Posterior vena cava (tissue), 2 donors: ENCODE measurements at places on chromosomes 11 and 22.

DNA sequence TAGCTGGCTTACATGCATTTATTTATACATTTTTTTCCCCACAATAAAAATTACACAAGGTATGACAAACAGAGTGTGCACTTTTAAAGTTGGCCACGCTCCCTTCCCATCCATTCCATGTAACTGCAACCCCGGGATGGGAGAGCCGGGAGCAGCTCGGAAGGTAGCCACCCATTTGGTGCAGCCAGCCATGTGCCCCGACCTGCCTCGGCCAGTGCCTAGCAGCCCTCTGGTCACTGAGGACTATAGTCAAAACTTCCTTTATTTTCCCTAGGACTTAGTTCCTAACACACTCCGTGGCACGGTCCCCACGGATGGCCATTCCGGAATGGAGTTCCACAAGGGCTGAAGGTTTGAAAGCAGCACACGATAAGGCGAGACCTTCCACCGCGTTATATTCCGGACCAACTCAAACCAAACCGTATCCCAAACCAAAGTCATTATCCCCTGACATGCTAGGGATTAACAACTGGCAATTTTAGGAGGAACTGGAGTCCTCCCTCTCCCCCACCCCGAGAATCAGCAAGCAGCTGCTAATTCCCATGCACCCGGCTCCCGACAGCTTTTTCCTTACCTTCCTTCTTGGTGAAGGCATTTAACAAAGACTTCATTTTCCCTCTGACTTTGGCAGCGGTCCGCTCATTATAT lies 426.4 kb downstream of the SHANK2 start:
- DNase-seq: no peak

DNA sequence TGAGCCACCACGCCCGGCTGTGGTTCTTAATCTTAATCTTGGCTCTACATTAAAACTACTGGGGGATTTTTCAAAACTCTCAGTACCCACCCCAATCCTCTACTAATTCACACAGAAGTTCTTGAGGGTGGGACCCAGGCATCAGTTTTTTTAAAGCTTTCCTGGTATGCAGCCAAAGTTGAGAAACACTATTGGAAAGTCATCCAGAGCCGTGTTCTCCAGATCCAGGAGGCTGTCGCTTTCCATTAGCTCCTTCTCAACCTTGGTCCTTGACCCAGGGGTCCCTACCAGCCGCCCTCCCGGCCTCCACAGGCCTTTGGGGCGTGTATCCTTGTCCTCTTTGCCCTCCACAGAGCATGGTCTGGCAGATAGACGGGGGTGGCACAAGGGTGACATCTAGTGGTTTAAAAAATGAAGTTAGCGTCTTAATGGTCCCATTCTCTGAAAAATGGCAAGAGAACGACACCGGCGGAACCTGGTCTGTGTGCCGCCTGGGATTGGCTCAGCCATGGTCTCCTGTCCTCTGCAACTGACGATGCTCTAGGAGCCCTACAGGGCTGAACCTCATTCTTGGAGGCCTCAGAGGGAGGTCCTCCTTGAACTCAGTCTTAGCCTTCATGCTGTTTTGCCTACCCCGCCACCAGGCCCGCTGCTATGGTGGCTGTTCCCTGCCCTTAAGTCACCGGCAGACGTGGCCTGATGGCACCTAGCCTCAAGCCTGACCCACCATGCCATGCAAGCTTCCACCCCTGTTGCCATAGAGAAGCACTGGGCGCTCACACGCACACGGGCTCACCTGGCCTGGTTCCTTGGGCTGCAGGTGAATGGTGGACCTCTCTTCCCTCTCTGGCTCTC lies 152.0 kb upstream of the SYN3 start:
- DNase-seq: no peak

GRCh38 chr22:31239771-31240370 lies 27.8 kb downstream of the LIMK2 start:
- DNase-seq: no peak

DNA sequence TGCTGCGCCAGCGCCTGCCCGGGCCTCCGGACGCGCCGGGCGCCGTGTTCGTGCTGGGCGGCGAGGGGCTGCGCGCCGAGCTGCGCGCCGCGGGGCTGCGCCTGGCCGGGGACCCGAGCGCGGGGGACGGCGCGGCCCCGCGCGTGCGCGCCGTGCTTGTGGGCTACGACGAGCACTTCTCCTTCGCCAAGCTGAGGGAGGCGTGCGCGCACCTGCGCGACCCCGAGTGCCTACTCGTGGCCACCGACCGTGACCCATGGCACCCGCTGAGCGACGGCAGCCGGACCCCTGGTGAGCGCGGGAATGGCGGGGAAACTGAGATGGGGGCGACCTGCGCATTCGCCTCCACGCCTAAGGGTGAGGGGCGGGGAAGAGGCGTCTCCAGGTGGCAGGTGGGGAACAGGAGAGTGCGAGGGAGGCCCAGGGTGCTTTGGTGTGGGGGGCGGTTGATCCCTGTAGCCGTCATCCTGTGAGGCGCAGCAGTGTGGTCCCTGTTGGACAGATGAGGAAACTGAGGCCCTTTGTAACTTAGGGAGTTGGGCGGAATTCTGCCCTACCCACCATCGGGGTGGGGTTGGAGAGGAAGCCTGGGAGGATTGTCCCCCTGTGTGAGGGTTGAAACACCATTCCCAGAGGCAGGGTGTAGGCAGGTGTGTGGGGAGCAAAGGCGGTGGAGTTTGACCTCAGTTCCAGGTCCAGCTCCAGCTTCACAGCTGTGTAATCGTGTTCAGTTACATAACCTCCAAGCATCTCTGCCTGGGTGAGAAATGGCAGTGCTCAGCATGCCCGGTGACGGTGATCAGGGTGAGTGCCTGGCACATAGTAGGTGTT lies 758 bp downstream of the PDXP start:
- DNase-seq: no peak

- DNase-seq: no peak
Observed at GRCh38 chr11:67195971-67196456, 70.3 kb upstream of the GRK2 start.

DNA sequence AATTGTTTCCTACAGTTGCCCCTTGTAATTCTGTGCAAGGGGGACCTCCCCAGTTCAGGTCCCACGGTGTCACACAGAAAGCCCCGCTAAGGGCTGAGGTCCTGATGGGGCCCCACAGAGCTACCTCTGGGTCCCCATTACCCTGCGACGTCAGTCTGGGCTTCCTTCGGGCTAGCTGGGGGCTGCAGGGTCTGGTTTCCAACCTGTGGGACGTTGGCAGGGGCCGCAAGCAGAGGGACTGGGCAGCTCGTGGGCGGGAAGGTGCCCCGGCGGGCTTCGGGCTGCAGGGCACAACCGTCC lies 698 bp downstream of the SLC37A4 start:
- DNase-seq: no peak

GRCh38 chr11:32902089-32902665 lies 9.6 kb downstream of the QSER1 start:
- DNase-seq: no peak

DNA sequence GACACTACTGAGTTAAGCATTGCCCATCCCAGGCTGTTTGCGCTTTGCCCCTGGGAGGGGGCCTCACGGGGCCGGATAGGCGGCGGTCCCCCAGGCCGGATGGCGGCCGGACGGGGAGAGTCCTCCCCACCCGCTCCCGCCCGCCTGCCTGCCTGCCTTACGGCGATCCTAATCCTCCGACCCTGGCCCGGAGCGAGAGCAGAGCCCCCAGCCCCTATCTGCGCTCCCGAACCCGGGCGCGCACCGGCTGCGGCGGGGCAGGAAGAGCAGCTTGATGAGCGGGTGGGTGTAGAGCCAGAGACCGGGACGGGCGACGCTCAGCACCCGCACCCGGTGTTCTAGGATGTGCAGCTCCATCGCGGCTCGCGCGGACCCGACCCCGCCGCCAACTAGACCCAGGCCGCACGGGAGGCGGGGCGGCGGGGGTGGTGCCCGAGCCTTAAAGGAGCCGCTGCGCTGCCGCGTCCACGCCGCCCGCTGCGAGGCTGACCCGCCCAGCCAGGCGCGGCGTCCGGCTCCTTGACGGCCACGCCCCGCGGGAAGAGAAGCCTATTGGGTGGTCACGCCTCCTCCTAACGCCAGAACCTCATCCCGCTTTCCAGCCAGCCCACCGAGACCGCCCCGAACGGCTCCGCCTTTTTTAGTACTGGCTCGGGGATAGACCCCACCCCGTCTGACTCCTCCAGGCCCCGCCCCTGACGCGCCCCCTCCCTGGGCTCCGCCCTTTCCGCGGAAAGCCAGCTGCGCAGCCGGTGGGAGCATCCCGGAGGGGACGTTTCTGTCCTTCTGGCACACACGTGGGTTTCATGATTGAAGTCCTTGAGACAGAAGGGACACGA lies at the start of gene CASTOR1:
CASTOR1 (minus strand) TSS at position 365 of the 839 bp plus-strand sequence; CDS start at position 357, 8 bp downstream.
- peak; percentile 99 for DNase-seq

DNA sequence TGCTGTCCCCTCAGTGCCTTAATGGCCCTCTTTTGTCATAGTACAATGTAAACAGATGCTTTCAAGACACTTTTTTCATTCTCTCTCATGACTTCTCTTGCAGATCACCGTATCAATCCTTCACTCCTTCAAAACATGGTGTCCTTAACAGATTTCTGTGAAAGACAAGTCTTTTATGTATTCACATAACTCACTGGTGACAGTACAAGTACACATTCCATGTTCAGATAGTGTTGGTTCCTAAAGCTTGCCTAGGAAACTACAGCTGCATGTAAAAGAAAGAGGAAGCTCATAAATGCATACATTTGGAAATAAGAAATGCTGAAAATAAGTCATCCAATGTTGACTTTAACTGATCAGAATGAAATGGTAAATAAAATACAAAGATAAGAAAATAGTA lies 5.0 kb upstream of the OR52E6 start:
- DNase-seq: no peak

GRCh38 chr11:123443851-123444623 lies 14.0 kb downstream of the GRAMD1B start:
- DNase-seq: no peak

- DNase-seq: peak; percentile 93
Observed at GRCh38 chr22:45263463-45264269, 21.1 kb upstream of the UPK3A start.

DNA sequence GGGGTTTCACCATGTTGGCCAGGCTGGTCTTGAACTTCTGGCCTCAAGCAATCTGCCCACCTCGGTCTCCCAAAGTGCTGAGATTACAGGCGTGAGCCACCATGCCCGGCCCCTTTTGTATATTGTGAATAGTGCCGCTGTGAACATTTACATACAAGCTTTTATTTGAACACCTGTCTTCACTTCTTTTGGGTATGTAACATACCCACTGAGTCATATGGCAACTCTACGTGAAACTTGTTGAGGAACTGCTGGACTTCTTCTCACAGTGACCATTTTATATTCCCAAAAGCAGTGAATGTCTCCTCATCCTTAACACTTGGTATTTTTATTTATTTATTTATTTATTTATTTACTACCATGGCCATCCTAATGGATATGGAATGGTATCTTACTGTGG lies 3.9 kb upstream of the SCT start:
- no peak for DNase-seq

GRCh38 chr11:118265954-118266353 lies 1.9 kb upstream of the MPZL2 start:
- no peak for DNase-seq

- DNase-seq: no peak
Observed at GRCh38 chr11:96472085-96472484, 82.3 kb downstream of the JRKL start.

- DNase-seq: no peak
Observed at GRCh38 chr22:30555282-30556210, 9.0 kb upstream of the SEC14L6 start.

GRCh38 chr11:110711776-110712658 lies at the start of gene ARHGAP20:
Gene ARHGAP20, minus strand, starts transcription at chr11:110712437. Its CDS starts 206 bp downstream, at chr11:110712231.
- peak; percentile 92 for DNase-seq

GRCh38 chr11:7098235-7098832 lies 9.5 kb downstream of the RBMXL2 start:
- DNase-seq: no peak

DNA sequence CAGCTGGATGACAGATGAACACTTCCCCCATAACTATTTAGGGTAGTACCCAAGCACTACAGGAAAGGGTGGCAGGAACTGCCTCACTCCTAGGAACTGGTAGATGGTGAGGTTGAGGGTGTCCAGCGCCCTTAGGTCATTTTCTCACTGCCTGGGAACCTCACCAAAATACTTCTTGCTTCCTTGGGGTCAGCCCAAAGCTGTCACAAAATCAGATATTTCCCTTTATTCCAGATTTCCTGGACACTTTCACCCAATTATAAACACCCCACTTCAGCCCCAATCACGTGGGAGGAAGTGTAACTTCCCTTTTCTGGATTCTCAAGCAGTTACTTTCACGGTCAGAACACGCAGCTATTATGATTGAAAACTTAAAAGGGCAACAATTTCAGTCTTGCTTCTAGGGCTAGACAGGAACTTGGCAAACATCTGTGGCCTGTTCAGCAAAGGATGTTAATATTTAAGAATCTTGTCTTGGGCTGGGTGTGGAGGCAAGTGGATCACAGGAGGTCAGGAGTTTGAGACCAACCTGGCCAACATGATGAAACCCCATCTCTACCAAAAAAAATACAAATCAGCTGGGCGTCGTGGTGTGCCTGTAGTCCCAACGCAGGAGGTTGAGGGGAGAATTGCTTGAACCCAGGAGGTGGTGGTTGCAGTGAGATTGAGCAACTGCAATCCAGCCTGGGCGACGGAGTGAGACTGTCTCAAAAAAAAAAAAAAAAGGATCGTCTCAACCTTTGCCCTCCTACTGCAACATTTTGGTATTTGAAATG lies 4.0 kb downstream of the FTH1 start:
- peak; percentile 73 for DNase-seq

DNA sequence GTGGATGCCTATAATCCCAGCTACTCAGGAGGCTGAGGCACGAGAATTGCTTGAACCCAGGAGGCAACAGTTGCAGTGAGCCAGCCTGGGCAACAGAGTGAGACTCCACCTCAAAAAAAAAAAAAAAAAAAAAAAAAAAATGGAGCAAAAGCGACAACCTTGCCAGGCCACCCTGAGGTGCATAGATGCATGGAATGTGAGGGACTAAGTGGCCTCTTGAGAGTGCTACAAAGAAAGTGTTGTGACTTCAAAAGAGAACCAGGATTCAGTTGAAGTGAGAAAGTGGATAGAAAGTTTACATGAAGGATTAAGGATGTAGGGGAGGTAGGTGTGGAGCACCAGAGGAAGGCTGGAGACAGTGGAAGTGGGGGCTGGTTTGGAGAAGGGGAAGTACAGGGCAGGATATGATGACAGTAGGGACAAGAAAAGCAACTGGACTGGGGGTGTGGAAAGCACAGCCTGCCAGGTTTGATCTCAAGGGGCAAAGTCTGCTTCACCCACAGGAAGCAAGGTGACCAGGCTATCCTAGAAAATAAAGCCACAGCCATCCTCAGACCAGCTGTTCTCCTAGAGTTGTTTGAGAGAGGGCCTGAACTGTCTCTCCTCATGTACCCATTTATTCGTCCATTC lies 36.0 kb upstream of the OLFML1 start:
- DNase-seq: no peak

GRCh38 chr11:129705933-129706332 lies 109.7 kb upstream of the TMEM45B start:
- DNase-seq: no peak

- DNase-seq: no peak
Observed at GRCh38 chr11:124865902-124866851, 945 bp downstream of the ROBO3 start.
